ENCODE measurements at places on chromosomes 11 and 22. TPM values are rescaled to one million over a fixed set of nuclear protein-coding genes. Genes with fewer than 3 reads are reported as not detected.

Gene XKR3
- total RNA-seq: 0.15 TPM

Gene MRGPRX3
- 0.21 TPM for total RNA-seq

DNA sequence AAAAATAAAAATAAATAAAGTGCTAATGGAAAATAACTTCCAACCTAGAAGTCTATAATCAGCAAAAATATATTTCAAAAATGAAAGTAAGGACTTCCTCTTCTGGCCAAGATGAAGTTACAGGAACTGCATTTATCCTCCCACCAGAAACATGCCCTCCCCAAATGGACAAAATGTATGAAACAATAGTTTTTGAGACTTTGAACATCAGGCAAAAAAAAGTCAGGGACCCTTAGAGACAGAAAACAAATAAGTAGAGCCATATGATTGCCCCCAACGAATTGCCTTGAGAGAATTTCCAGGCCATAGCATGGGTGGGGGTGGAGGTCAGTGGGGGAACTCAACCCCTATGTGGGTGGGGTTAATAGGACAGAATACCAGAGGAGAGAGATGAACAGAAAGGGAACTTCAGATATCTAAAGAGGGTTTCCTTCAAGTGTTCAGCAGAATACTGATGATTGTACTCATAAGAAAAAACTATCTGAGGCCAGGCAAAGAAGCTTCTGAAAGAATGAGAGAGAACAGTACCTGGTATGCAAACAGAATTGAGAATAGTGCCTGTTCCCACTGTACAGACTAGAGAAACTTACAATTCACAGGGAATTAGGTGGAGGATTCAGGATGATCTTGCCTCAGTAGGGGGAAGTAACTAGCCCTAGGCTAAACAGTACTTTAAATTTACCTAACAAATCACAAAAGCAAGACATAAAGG lies 26.6 kb upstream of the IL10RA start:
- no peak for DNase-seq

DNA sequence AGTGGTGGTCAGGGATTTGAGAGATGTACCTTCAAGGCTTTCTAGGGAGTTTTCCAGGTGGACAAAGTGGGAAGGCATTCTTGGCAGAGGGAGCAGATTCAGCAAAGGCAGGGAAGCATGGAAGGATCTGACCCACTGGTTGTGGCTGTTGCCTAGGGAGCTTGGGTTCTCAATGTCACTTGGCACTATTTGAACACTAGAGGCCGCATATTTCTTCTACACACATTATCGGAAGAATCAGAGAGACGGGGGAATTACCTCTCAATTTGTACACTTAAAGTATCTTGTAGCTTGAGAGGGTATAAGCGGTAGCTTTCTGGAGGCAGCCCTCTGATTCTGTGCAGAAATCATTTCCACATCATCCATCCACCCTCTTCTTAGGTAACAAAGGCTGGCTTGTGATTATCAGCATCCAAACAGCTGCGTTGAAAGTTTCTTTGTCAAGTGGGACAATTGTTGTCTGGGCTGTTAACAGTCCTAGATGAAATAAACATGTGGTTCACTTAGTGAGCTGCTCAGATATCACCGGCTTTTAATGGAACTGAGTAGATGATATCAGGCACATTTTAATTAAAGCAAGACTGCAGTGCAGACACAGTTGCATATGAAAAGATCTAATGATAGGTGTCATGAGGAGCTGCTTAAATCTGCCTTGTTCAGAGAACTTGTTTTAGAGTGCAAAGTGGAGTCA lies 2.6 kb downstream of the NELL1 start:
- DNase-seq: no peak

GRCh38 chr22:20748082-20748481 lies 25.8 kb upstream of the SERPIND1 start:
- DNase-seq: no peak
